ENCODE measurements at places on chromosomes 11 and 22. TPM values are rescaled to one million over a fixed set of nuclear protein-coding genes. Genes with fewer than 3 reads are reported as not detected.

Gene KDM4E
- not detected for total RNA-seq

Gene KDM4D
- 0.22 TPM for total RNA-seq

Gene AMOTL1
- total RNA-seq = 29.8 TPM

Gene F2
- total RNA-seq = not detected

Gene CRYAB
- total RNA-seq = 0.22 TPM

Gene CRYBA4
- not detected for total RNA-seq

Gene BEST1
- total RNA-seq = not detected

Gene GPHA2
- not detected for total RNA-seq

Gene RAB3IL1
- 10.7 TPM for total RNA-seq

Gene CCDC188
- 3.5 TPM for total RNA-seq

DNA sequence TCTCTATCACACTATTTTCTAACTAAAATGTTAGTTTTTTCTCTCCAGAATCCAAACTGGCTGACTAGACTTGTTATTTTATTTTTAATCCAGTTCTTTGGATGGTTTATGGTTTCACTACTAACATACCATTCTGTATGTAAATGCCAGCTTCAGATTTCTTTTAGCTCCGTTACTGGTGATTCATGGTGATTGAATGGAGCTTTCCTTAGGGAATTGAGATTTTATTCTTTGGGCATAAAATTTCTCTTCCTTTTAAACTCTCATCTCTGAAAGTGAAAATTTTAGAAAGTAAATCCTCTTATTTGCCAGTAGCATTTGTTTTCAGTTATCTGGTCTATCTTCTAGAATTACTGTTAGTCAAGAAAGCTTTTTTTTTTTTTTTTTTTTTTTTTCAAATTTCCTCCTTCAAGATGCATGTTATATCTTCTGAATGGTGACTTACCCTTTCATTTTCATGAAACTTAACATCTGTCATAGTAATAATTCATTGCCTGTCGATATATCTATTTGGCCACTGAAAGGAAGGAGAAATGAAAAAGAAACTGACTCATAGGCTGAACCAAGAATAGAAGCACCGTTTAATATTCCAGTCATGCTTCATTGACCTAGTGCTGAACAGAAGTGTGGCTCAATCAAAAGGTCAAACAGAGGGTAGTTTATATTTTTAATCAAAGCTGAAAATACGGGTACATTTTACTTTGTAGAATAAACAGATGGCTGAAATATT lies 6.4 kb downstream of the ENDOD1 start:
- DNase-seq = no peak

GRCh38 chr11:8928981-8929615 lies 3.6 kb downstream of the C11orf16 start:
- DNase-seq = no peak

- DNase-seq = peak; percentile 17
Measured at GRCh38 chr11:118691926-118692830, 12.7 kb upstream of the TREH start.

DNA sequence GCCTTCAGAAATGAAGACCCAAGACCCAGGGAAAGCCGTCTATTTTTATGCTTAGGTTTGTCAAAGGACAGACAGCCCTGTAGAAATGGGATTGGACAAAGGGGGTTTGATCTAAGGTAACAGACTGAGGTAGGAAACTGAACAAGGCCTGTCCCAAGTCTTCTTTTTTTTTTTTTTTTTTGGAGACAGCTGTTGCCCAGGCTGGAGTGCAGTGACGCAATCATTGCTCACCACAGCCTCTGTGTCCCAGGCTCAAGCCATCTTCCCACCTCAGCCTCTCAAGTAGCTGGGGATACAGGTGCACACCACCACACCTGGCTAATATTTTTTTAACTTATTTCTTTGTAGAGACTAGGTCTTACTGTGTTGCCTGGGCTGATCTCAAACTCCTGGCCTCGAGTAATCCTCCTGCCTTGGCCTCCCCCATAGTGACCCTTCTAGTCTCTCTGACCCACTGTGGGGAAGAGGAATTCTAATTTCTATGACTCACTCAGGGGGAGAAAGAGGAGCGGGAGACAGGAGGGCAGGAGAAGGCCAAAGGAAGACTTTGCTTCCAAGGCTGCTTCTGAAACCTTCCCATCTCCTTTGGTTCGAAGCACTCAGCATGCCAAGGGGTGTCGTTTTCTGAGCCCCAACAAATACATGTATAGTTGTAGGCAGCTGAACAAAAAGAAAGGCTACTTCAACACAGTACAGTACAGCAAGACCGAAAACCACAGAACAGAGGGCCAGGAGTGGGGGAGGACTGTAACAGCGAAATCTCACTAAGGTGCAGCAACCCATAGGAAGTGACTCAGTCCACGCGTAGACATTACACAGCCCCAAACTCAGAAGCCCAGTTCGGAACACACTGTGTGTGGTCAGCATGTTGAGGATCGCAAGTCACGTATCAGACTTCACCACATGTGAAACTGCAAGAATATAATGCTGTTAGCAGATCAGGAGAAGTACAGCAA lies 872 bp downstream of the TMA7B start:
- DNase-seq = peak; percentile 26

DNA sequence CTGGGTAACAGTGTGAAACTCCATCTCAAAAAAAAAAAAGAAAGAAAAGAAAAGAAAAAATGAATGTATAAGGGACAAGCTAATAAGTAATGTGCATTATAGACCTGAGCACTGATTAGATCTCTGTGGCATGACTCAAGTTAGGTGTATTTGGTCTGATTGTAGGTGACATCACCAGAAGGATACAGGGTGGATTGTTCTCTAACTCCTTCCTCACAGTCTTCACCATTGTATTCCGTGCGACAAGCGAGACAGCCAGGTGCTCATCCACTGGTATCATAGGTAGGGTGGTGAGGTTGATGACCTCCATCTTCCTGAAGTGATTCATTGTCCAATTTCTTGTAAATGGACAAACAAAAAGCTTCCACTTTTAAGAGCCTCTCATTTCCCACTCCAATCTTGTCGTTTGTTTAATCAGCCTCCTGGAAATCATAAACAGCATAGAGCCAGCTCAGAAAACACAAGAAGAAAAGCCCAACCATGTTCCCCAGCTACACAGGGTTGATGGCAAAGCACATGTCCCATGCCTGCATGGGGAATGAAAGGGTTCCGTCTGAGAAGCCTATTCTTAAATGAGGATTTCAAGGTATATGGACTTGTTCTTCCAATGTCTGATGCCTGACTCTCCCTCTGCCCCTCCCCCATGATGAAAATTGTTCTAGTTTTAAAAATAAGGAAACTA lies 6.2 kb downstream of the FAM227A start:
- no peak for DNase-seq

DNA sequence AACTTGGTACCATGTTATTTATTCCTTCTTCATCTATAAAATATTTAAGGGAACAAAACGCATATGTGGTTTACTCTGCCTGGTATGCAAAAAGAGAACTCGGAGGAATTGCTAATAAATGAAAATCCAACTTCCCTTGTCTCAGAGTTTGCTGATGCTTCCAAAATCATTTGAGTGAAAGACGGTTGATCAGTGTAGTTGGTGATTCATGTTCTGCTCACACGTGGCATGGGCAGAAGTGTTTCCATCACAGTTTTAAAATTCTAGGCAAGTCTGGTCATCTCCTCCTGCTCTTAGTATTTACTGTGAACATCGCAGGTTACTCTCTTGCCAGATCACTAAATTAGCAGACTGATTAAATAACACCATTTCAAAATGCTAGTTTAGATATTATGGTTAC lies 11.9 kb upstream of the PARVB start:
- no peak for DNase-seq

DNA sequence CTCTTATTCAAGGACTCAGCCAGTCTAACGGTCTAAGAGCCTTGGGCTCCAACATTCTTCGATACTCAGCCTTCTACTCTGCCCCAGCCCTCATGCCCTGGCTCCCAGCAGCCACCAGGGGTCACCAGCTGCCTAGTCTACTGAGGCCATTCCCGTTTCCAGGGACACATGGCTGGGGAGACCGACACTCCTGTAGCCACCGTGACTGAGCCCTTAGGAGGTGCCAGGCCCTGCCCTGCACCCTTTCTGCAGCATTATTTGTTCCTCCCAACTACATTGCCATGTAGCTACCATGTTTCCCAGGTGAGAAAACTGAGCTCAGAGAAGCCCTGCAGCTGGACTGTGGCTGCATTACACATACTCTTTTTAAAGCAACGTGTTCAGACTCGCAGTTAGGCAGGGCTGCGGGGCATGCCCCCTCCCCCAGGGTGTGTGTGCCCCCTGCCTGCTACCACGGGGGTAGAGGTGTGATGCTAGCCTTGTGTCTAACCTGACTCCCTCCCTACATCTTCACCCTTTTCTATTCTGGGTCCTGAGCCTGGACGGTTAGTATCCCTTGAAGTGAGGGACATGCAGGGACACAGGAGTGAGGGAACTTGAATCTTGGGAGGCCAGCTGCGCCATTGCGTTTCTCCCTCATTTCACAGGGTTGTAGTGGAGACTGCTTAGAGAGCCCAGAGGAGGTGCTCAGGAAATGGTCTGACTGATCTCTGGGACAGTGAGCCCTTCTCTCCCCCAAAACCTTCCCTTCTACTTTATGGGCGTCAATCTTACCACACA lies 17.5 kb downstream of the ATG16L2 start:
- DNase-seq = peak; percentile 81

DNA sequence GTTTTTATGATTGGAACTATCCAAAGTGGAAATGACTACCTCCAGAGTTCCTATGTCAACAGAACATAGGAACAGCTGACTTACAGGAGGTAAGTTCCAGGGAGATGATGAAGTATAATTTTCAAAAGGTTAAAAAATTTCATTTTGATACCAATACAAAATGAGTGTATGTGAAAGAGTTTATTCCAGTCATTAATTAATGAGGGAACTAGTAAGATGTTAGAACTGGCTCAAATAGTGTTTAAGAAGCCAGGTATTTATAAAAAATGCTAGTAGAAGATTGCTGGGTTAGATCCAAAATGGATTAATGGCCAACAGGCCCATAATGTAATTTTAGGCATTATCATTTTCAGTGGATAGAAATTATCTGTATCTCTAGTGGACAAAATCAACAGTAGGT lies 227.7 kb upstream of the ZBED5 start:
- no peak for DNase-seq

DNA sequence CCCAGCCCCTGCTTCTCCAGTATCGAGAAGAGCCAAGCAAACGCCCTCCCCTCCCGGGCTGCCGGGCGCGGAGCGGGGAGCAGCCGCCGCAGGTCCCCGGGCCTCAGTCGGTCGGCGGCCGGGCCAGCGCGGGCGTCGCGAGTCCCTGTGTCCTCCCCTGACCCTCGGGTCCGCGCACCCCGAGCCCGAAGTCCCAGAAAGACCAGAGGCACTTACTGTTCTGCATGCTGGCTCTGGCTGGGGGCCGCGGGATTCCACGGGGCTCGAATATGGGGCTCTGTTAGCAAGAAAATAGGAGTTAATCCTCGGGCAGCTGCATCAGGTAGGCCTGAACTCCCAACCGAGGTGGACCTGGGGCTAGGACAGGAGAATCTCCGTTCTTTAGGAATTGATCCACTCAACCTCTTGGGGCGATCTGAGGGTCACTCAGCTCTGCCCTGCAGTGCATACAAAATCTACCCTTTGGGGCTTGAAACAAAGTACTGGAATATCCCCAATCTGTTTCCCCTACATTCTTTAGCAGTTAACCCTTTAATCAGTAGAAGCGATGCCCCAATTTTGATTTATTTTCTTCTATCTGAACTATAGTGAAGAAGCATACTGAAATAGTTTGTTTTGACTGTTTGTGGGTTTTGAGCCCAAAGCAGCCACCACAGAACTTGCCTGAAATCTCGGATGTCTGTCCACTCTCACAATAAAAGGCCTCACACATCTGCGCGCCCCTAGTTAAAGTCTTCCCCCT lies 4.8 kb downstream of the PAX6 start:
- DNase-seq = no peak

DNA sequence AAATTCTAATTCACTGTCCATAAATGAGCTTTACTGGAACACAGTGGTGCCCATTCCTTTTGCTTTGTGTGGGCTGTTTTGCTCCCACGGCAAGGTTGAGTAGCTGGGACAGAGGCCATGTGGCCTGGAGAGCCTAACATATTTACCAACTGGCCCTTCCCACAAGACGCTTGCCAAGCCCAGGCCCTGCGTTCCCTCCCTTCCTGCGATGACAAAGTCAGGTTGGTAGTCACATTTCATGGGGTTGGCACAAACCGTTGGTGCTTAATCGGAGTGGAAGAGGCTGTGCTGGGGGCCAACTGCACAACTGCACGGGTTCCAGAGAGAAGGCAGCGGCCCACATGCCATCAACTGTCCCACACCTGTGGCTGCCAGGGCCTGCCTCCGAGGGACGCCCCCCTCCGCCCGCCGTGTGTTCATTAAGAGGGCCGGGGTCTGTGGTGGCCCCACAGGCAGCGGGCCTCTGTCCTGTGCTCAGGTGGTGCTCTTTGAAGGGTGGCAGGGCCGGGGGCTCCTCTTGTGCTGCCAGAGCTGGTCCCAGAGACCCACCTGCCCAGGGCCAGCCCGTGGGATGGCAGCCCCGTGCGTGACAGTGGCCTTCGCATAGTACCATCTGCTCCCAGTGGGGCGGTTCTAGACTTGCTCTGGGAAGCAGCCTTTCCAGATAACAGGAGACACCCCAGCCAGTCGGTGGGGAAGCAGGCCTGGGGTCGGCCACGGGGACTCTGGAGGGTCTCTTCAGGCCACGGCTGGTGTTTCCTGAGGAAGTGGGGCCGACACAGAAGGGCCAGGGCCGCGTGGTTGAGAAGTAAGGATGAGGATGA lies 81.5 kb upstream of the CLDN5 start:
- DNase-seq = no peak

GRCh38 chr11:91997226-91997625 lies 227.4 kb upstream of the FAT3 start:
- no peak for DNase-seq

DNA sequence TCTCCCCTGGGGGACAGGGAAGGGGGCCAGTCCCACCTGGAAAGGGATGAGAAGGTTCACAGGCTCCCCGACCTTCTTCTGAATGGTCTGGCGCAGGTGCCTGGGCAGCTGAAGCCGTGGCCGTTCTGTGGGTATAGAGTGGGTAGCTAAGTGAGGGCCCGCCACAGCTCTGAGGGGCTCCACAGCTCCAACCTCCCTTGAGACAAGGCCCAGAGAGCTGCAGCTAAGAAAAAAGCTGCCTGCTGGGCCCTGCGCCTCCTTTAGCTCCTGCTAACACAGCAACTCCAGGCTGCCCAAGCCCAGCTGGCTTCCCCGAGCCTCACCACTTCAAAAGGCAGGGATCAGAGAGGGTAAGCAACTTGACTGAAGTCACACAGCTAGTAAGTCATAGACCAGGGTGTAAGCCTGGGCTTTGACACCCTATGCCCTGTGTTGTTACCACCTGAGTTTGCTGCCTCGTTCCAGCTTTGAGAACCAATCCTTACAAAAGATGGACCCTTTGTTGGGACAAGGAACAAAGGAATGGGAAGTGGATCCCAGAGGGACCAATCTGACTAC lies 18.5 kb downstream of the MYBPC3 start:
- DNase-seq = no peak

- DNase-seq = no peak
Measured at GRCh38 chr22:45127866-45128265, 35.9 kb upstream of the NUP50 start.
